ENCODE measurements at places on chromosomes 5 and 9.

DNA sequence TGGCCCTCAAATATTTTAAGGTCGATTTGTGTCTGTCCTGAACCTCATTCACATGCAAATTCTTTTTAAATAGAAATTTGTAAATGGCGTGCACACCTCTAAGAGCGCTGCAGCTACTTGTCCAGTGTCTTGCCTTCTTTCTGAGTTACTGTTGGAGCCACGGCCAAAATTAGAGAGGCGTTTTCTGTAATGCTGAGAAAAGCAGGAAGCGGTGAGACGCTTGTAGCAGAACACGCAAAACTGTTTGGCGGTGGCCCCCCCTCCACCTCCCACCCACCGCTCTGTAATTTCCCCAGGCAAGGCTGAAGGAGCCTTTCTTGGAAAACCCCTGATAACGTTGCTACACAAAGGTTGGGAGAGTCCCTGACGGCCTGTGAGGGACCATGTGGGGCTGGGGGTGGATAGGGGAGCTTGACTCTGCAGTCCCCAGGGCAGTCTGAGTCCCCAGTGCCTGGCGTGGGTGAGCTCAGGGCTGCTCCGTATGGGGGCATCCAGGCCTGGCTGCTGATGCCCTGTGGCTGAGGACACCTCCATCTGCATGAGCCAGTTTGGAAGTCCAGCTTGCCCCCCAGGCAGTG, 96.5 kb downstream of the GADD45G start:
- H3K27me3 ChIP-seq: no peaks in the 10 kb centered on the region
- H3K27ac ChIP-seq: no peak overlapping the region
- H3K4me1 ChIP-seq: peaks cover 5% of the 10 kb centered on the region
- DNase-seq: no peak
- no peak overlapping the region for H3K4me3 ChIP-seq
- H3K36me3 ChIP-seq: no peaks in the 10 kb centered on the region

- no peaks in the 10 kb centered on the region for H3K4me1 ChIP-seq
- no peaks in the 10 kb centered on the region for H3K36me3 ChIP-seq
Observed at GRCh38 chr5:111399113-111399512, 113.2 kb downstream of the STARD4 start.

DNA sequence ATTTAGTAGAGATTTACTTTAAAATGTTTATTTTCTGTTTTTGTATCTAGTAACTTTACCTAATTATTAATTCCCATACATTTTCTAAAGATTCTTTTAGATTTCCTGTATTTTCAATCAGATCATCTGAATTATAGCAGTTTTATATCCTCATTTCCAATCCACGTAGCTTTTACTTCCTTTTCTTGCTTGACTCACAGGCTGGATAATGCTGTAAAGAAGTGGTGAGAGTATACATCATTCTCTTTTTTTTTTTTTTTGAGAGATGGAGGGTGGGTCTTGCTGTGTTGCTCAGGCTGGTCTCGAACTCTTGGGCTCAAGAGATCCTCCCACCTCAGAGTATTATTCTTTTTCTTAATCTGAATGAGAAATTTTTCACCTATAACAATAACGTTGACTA, 11.2 kb upstream of the SETX start:
- no peaks in the 10 kb centered on the region for H3K27me3 ChIP-seq
- H3K27ac ChIP-seq: no peak overlapping the region
- DNase-seq: no peak

GRCh38 chr5:17441351-17441750, 56.7 kb upstream of the TAF11L2 start:
- H3K4me1 ChIP-seq: no peaks in the 10 kb centered on the region
- DNase-seq: no peak
- no peaks in the 10 kb centered on the region for H3K27me3 ChIP-seq
- no peak overlapping the region for H3K4me3 ChIP-seq
- no peak overlapping the region for H3K27ac ChIP-seq

GRCh38 chr5:179212870-179213269, 132.4 kb downstream of the ADAMTS2 start:
- peaks cover 5% of the 10 kb centered on the region for H3K4me1 ChIP-seq
- H3K36me3 ChIP-seq: peaks cover 2% of the 10 kb centered on the region
- H3K4me3 ChIP-seq: no peak overlapping the region
- no peaks in the 10 kb centered on the region for H3K27me3 ChIP-seq

- no peak overlapping the region for H3K4me3 ChIP-seq
- no peak for DNase-seq
- no peak overlapping the region for H3K27ac ChIP-seq
- no peaks in the 10 kb centered on the region for H3K36me3 ChIP-seq
- peaks cover 22% of the 10 kb centered on the region for H3K4me1 ChIP-seq
Observed at GRCh38 chr5:73296772-73297171, 123.8 kb downstream of the TMEM174 start.
